Stimulated activated CD4-positive, alpha-beta T cell treated with anti-CD3 and anti-CD28 coated beads, Interleukin-2, amount 100 ng/mL, for 48 hours (primary cell): ENCODE measurements at places on chromosomes 12 and 14.
A peak's percentile ranks its signal among the peaks of the same experiment; 100 is the strongest.

DNA sequence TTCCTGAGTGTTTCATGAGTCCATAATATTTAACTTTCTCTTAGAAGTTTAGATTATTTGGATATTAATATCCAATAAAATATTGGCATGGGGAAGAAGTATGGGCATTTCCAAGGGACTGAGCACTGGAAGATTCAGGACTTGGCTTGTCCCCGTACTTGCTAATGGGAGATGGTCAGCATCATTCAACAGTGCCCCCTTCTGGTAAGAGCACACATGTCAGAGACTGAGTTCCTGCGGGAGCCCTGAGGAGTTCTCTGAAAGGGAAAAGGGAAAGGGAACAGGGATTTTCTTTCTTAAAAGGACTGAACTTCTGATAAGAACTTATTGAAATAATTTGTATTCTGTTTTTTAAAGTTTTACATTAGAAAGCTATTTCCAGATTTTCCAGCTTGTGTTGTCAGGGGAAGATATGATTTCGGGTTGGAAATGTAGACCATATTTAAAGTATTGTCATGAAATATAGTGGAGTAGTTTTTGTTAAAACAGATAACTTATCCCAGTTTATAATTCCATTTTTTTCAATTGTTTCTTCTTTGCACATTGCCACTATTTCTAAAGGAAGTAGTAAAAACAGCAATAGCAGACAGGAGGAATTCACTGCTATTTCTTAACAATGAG, 59.8 kb upstream of the C12orf71 start:
- DNase-seq = peak; percentile 44

DNA sequence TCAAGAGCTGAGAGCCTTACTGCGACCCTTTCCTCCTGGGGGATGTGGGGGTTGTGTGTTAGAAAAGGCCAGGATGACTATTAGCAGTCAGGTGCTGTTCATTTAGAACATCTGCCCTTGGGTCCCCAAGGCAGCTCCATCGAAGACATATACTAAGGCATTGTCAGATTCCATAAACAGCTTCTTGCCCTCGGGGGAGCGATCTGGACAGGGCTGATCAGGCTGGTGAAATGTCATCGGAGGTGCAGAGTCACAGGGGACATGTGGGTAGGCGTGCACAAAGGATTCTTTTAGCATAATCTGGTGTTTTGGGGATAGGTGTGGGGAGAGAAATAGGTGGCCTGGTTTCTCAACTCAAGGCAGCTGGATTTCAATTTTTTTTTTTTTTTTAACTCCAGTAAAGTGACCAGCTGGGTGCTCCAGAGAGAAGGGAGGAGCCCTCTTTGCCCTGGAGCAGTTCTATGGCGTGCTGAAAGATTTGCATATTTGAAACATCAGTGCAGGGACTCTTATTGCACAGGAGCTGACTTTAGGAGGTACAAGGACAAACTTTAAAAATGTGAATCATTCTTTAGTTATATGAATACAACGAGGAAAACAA, 160.1 kb downstream of the SUDS3 start:
- no peak for DNase-seq

DNA sequence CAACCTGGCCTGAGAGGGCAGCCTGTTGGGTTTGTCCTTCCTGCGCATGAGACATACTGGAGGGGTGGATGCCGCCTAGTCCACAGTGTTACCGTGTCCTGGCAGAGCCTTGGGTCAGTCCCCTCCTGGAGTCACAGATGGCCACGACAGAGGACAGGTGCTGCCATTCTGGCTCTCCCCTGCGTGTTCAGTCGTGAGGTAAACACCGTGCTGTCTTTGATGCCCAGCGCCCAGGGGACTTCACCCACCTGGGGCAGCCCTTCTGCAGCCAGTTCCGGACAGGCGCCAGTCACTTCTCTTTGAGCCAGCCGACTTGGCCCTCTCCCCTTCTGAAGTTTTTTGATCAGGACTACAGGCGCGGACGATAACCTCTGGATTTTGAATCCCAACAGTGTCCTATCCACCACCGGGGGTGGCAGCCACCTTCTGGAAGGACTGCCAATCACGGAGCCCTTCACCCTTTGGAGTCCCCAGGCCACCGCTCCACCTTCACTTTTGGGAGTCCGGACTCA, 933.0 kb downstream of the DIO2 start:
- DNase-seq = no peak

GRCh38 chr14:57389646-57390036, 745 bp upstream of the NAA30 start:
- DNase-seq = no peak

DNA sequence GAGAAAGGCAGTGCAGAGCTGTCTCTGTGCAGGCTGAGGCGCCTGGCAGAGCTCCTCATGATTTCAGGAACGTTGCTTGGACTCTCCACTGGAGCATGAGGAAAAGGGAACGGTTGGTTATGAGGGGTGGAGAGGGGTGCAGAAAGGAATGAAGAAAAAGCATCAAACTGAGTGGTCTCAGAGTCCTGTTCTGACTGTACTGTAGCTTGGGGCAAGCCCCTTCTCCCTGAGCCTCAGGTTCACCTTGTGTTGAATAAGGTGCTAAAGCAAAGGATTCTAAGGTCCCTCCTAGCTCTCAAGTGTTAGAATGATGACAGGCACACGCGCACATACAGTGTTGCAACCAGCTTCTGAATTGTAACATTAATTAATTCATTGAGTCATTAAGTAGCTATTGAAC, 125.2 kb upstream of the PARP11 start:
- DNase-seq = no peak

DNA sequence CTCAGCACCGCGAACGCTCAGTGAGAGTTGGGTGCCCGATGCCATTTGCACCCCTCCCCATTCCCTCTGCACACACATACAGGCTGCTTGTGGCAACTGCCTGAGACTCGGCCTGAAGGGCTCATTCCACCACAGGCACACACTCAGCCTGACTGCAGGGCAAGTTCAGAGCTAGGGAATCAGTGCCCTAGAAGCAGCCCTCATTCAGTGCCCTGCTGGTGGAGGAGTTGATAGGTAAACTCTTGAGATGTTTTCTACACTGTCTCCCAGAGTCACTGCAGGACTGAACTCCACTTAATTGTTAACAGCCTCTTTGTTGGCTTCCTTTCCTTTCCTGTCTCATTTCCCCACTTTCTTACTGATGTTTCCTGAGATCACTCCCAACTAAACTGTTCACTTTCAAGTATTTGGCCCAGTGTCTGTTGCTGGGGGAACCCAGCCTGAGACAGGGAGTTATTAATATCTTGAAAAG, 16.9 kb downstream of the PPP1R36 start:
- no peak for DNase-seq

- DNase-seq = no peak
Observed at GRCh38 chr12:40225337-40225983, 663 bp downstream of the LRRK2 start.

GRCh38 chr12:59075968-59076490, 155.7 kb upstream of the LRIG3 start:
- DNase-seq = no peak

GRCh38 chr12:31117203-31118011, 43.7 kb downstream of the DDX11 start:
- DNase-seq = peak; percentile 52

DNA sequence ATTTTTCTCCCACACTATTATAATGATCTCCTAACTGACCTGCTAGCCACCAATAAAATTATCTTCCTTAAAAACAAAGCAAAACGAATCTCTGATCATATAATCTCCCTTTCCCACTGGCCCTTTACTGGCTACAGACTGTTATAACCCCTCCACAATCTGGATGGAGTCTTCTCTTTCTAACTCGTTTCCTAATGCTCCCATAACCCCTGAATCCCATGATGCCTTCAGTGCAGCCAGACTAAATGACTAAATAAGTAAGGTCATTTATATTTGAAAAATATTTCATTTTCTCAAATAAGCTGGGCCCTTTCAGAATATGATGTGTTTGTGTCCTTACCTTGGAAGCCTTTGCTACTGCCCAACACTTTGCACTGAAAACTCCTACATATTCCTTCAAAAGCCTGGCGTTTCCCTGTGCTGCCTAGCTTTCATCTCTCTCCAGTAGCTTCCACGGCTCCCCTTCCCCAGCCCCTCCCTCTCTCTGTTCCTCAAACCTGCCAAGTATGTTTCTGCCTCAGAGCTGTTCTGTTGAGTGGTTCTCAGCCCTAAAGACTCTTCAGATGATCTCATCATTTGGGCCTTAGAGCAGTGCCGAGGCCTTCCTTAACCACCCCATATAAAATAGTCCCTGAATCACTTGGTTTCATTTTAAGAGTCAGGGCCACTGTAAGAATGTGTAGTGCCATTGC, 91.7 kb downstream of the MYRFL start:
- DNase-seq = no peak
